Tibial nerve (tissue), 4 donors: ENCODE measurements at places on chromosomes 7 and 10. TPM values are rescaled to one million over a fixed set of nuclear protein-coding genes. Genes with fewer than 3 reads are reported as not detected.

Gene C7orf57
- total RNA-seq, result 0.66 TPM

DNA sequence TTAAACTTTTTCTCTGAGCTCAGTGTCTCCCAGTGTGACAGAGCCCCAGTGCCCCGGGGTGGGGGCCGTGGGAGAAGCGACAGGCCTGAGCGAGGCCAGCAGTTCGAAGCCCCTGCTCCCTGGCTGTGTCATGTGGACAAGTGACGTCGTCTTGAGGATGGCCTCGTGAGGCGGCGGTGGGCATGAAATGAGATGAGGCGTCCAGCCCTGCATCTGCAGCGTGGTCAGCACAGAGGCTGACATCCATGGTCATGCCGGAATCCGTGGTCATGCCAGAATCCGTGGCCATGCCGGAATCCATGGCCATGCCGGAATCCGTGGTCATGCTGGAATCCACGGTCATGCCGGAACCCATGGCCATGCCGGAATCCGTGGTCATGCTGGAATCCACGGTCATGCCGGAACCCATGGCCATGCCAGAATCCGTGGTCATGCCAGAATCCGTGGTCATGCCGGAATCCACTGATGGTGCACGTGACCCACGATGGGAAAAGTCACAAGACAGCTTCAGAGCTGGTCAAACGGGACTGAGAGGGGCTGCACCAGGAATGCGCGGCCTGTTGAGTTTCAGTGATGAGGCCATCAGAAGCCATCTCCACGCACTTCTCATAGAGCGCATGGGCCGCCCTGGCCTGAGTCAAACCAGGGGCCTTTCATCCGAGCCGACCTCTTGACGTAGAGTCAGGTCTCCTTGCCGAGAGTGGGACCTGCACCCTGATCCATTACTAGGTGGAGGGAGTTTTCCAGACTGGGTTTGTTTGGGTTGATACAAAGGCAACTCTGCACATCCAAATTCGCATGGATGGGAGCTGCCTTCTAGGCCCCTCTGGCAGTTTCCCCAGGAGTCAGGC lies 342.5 kb downstream of the PTPRN2 start:
- no peak for DNase-seq

Gene ERVW-1
- total RNA-seq, result not detected

- no peak for DNase-seq
These were observed 7.7 kb downstream of the PRTFDC1 start for GRCh38 chr10:24944512-24945255.

DNA sequence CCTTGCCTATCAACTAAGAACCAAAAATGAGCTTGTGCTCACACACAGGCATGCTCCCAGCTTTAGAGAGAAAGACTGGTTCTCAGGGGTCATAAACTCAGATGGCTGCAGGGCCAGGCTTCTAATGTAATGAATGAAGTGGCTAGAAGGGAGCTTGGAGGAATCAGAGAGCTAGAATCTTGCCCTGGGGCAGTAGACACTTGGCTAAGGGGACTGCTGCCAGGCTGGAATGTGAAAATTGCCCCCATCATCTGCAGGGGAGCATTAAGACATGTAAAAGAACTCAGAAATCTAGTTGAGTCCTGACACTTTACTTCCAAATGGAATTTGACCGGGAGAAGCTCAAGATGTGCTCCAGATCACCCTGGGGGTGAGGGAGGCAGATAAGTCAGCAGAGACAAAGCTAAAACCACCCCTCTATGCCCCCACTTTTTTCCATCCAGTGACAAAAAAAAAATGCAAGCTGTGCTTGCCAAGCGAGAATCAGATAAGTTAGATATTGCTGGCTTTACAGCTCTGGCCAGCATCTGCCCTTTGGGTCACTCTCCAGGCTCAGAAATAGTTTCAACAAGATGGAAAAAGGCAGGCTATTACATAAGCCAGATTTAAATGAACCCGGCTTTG lies 2.3 kb upstream of the SLC16A9 start:
- DNase-seq, result no peak

DNA sequence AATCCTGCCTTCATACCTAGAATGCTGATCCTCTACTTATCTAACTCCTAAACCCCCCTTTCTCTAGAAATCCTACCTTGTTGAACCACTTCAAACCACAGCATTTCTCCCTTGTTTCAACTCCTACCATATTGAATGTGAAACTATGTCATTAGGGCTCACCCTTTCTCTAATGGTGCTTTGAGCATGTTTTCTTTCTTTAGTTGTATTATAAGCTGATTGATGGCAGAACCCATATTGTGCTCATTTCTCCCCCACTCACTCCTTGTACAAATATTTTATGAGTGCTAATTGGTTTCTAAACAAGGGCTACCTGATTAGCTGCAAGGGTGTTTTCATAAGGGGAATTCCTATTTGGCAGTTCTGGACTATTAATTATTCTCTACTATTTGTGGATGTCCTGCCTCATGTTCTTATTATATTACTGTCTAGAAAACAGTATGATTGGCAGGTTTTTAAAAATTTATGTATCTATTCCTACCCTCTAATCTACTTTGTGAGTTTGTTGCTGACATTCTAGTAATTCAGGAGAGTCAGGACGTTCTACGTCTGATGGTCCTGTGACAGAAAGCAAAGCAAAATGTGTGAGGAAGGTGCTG lies 765.8 kb downstream of the KCNMA1 start:
- no peak for DNase-seq
